ENCODE measurements at places on chromosomes 7 and 10. TPM values are rescaled to one million over a fixed set of nuclear protein-coding genes. Genes with fewer than 3 reads are reported as not detected.

The CPVL gene
- total RNA-seq: 0.71 TPM

The CCDC3 gene
- total RNA-seq: 1.3 TPM

The STARD3NL gene
- total RNA-seq: 66.4 TPM

The AEBP1 gene
- 15.5 TPM for total RNA-seq

The CALHM1 gene
- not detected for total RNA-seq

The DDC gene
- not detected for total RNA-seq

The C10orf53 gene
- total RNA-seq: not detected

The DRGX gene
- total RNA-seq: not detected

The TCTN3 gene
- 41.9 TPM for total RNA-seq

The PON1 gene
- not detected for total RNA-seq

The GLI3 gene
- 5.1 TPM for total RNA-seq

The LIPM gene
- total RNA-seq: not detected

The TMEM229A gene
- total RNA-seq: not detected

The SEMA3A gene
- total RNA-seq: 51.4 TPM

The MOGAT3 gene
- total RNA-seq: not detected

The TWNK gene
- 4.1 TPM for total RNA-seq

The WIPF3 gene
- under 0.01 TPM for total RNA-seq

The TFPI2 gene
- 178 TPM for total RNA-seq

The PHYH gene
- 26.3 TPM for total RNA-seq

The CPED1 gene
- 40.5 TPM for total RNA-seq

The AGAP6 gene
- 2.0 TPM for total RNA-seq

The FAM25G gene
- not detected for total RNA-seq

The TMEM178B gene
- total RNA-seq: 0.09 TPM

The TMEM236 gene
- total RNA-seq: under 0.01 TPM

The ACTL6B gene
- total RNA-seq: not detected

The ITGA8 gene
- total RNA-seq: 1.3 TPM

The TUBGCP2 gene
- 61.8 TPM for total RNA-seq

The STMP1 gene
- 14.3 TPM for total RNA-seq

The LRRD1 gene
- total RNA-seq: 0.14 TPM

The CHAT gene
- not detected for total RNA-seq

The VSTM4 gene
- total RNA-seq: 9.1 TPM

The MSMB gene
- total RNA-seq: not detected

The PHYHIPL gene
- not detected for total RNA-seq

The ZKSCAN5 gene
- total RNA-seq: 12.1 TPM

The CLEC5A gene
- not detected for total RNA-seq

The TMEM248 gene
- total RNA-seq: 76.8 TPM

The HDAC9 gene
- total RNA-seq: 2.6 TPM

The GATAD1 gene
- total RNA-seq: 24.5 TPM

The LBX1 gene
- total RNA-seq: not detected

The SMARCD3 gene
- 53.7 TPM for total RNA-seq

The ANKRD1 gene
- 0.18 TPM for total RNA-seq

The NANOS1 gene
- total RNA-seq: 0.14 TPM

The PRSS1 gene
- not detected for total RNA-seq

The ZNF282 gene
- 14.6 TPM for total RNA-seq

The CPA1 gene
- total RNA-seq: 0.09 TPM

The ASB10 gene
- total RNA-seq: not detected

The MRPS24 gene
- total RNA-seq: 97.3 TPM

The GRM3 gene
- total RNA-seq: not detected

The GPER1 gene
- 1.00 TPM for total RNA-seq

The LAMB4 gene
- 0.28 TPM for total RNA-seq

The NAT16 gene
- total RNA-seq: not detected

All from smooth muscle cell of bladder (primary cell).